Hematopoietic multipotent progenitor cell treated with erythropoietin and hydrocortisone succinate and interleukin-3 and kit ligand, for 6 days (in vitro differentiated cells): ENCODE measurements at places on chromosomes 3 and 15.

DNA sequence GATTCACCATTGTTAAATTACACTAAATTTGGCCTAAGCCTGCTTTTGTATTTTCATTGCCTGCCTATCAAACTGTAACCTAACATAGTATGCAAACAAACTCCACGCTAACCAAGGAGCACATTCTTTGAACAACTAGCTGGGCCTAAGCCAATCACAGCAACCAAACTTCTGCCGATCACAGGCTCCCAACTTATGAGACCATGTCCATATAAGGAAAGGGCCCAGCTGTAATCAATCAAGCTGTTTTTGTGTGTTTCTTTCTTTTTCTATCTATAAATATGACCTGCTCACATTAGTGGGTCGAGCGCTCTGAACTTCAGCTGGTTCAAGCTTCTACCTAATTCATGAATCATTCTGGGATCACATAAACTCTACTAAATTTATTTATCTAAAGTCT, 473.6 kb downstream of the SI start:
- no peak for DNase-seq

- peak; percentile 63 for DNase-seq
These were observed 1.1 kb downstream of the NPTN start for GRCh38 chr15:73631915-73632669.

GRCh38 chr3:35385271-35385670, 254.1 kb upstream of the ARPP21 start:
- no peak for DNase-seq

DNA sequence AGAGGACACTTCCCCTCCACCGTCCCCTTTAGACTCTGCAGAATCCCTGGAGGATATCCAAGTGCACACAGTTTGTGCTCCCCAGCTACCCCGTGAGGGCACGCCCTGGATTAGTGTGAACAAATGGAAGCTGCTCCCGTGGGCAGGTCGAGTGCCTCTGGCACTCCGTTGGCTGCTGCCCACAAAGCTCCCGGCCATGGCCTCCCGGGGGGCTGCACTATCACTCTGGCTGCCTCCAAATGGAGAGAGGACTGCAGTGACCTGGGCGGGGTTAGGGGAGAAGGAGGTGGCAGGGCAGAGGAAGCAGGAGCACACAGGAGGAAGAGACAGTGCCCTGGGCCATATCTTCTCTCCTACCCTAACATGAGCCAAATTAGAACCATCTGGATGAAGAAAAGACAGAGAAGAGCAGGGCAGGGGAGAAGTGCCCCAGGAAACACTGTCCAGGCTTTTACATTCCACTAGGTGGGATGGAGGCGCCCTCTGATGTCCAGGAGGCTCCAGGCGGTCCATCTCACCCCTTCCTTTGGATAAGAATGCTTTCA, 29.4 kb upstream of the ACAD9 start:
- DNase-seq: peak; percentile 58

DNA sequence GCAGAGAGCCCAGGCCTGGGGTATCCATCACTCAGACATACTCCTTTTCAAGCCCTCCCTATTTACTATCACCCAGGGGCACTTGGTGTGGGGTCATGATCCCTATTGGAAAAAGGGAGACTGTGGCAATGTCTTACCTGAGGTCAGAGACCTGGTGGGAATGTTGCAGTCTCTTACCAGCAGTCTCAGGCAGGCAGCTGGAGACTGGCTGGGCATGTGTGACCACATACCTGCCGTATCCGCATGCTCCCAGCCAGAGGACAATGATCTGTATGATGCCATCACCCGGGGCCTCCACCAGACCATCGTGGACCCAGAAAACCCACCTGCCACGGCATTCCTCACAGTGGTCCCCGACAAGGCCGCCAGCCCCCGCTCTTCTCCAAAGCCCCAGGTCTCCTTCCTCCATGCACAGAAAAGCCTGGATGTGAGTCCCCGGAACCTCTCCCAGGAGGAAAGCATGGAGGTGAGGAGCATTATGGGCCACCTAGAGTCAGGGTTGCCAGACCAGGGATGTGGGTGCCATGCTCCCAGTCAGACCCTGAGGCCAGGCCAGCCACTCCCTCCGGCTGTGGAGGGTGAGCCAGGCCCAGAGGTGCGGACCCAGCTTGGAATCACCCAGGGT, 5.9 kb downstream of the SH2D7 start:
- DNase-seq: no peak
